ENCODE measurements at places on chromosomes 7 and 10.
A peak's percentile ranks its signal among the peaks of the same experiment; 100 is the strongest.

GRCh38 chr7:80851896-80852476 is 66.9 kb downstream of the SEMA3C start:
- DNase-seq: no peak

GRCh38 chr10:44242826-44243225 is 142.1 kb downstream of the CXCL12 start:
- no peak for DNase-seq

DNA sequence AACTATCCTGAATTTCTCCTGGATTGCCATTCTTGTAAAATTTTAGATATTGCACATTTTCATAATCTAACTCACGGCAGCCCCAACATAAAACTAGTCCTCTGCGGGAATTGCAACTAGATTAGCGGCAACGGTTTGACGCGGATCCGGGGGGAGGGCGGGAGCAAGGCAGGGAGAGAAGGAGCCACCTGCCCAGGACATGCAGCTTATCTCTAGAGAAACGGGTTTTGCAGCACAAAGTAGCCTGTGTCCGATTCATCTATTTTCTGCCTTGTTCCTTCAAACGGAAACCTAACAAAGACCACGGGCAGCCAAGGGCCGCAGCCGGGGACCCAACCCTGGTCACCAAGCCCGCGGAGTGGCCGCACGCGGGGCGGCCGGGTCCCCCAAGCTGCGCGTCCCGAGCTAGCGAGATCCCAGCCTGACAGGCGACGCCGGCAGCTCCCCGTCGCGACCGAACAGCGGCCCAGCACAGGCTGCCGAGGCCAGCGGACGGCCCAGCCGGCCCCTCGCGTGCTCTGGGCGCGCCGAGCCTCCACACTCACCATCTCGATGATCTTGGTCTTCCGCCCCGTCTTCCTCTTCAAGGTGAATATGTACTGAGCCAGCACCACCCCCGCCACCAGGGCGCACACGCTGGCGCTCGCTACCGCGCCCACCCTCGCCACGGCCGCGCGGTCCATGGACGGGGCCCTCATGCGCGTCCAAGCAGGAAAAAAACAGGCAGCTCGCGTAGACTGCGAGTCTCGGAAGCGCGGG is at the start of gene NT5C3A:
Gene NT5C3A, minus strand, starts transcription at position 754 of the 759 bp plus-strand sequence. Its CDS starts 71 bp downstream, at position 683.
- no peak for DNase-seq

DNA sequence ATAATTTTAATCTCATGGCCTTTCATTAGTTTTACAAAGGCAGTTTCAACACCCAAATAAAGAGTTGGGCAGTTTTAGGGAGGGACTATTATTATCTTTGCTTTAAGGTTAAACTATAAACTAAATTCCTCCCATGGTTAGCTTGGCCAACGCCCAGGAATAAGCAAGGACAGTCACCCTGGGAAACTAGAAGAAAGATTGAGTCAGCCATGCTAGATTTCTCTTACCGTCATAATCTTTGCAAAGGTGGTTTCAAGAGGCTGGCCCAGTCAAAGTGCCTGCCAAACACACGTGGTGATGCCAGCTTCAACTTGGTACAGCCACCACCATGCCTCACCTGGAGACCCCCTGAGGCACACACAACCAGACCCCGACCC is 317.4 kb upstream of the SP8 start:
- DNase-seq: no peak

DNA sequence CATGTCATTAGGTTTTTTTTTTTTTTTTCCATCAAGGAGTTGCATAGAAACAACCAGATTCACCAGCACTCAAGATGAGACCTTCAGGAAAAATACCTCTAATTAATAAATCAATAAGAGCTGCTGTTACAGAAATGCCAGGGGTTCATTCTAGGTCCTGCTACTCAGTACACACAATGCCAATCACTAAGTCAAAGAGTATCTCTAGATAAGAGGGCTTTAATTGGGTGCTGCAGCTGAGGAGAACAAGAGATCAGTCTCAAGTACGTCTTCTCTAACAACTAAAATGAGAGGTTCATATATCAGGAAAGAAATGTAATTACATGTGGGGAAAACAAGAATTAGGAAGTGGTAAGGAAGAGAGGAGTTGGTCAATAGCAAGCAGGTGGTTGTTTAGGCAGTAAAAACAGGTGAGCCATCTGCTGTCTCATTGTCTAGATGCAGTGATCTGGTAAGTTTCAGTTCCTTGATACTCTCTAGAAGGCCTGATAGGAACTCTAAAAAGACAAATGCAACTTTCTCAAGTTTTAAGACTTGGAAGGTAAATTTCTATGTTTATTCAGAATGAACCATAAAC is 272.9 kb upstream of the ZWINT start:
- no peak for DNase-seq

DNA sequence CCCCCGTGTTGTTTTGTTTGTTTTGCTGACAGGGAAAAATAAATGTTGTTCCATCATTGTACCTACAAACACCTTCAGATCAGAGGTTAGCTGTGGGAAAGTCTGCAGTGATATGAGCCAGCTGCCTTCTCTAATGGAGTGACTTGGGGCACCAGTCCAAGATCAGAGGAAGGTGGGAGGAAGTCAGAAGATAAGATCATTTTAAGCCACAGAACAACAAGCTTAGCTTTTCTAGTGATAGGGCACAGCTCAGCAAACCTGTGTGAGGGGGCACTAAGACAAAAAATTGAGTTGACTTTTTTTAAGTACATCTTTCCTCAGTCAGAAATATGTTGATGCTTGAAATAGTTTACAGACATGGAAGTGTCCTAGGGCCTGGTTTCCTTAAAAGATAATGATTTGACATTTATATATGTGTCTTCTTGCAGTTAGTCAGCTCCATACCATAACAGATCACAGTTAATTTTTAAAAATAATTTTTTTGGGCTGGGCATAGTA is 240.3 kb upstream of the KAT6B start:
- DNase-seq: no peak

DNA sequence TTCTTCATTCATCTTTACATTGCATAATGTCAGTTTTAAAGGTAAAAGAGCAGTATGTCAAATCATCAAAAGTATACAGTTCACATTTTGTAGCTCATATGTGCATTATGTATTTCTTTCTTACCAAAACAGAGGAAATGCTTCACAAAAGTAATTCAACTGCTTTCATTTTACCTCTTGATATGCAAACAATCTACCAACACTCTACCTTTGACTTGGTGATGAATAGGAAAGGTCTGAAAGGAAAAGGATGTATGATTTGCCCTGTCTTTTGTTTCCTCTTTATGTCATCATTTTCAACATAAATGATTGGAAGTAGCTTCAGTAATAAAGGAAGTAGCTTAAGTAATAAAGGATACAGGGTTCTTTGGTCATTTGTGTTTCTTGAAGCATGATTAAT is 846.7 kb downstream of the NXPH1 start:
- DNase-seq: no peak

- no peak for DNase-seq
Measured at GRCh38 chr10:105973902-105974301, 1190.6 kb downstream of the SORCS1 start.

DNA sequence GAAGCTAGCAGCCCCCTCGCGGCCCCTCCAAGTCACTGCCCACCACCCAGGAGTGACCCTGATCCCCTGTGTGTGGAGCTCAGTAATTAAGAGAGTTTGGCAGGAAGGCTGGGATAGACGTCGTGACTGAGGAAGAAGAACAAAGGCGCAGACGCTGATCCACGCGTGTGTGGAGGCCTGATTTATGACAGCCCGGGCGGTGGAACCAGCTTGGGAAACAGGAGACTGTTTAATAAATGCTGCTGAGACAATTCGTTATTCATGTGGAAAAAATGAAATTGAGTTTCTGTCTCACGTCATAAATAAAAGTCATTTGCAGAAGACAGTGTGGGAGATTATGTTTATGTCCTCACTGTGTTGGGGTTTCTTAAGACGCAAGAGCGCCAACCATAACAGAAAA is 130.8 kb downstream of the ELFN1 start:
- no peak for DNase-seq

DNA sequence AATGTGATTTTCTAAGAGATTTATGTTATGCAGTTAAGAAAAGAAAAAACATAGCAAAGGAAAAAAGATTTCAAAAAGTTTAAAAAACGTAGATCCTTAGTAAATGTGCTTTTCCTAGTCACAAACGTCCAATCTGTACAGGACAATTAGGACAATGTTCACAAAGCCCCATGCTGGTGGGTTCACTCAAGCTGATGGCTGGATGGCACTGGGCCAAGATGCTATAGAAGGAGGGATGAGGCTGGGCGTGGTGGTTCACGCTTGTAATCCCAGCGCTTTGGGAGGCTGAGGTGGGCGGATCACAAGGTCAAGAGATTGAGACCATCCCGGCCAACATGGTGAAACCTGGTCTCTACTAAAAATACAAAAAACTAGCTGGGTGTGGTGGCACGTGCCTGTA is 22.1 kb downstream of the SVIL start:
- no peak for DNase-seq

- no peak for DNase-seq
Measured at GRCh38 chr10:104351061-104351702, 2.5 kb upstream of the CFAP58 start.

DNA sequence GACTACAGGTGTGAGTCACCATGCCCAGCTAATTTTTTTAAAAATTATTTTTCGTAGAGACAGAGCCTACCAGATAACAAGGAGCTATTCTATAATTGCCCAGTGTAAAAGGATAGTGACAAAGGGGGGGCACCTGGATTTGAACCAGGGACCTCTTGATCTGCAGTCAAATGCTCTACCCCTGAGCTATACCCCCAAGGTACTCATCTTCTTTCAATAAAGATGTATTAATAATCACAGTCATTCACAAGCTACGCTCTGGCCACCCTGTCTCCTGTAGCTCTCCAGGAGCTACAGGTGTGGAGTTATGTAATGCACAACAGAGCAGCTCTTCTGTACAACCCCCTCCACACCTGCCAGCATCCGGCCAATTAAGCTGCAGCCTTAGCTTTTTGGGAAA is 83.5 kb downstream of the ZNF777 start:
- DNase-seq: no peak

DNA sequence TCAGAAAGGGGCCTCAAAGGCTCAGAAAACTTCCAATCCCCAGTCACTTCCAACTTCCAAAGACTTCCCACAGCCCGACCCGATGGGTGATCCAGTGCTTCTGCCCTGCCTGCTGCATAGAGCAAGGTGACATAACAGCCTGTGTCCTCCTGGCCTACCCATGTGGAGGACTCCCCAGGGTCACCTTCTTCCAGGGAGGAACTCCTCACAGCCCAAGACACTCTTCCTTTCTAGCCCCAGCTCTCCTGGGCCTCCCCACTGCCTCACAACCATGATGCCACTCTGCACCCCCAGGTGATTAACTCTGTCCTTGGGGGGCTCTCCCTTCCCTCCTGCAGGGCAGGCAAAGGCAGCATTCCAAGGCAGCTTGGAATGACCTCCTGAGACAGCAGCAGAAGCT is 158.4 kb upstream of the PDE1C start:
- DNase-seq: peak; percentile 26

DNA sequence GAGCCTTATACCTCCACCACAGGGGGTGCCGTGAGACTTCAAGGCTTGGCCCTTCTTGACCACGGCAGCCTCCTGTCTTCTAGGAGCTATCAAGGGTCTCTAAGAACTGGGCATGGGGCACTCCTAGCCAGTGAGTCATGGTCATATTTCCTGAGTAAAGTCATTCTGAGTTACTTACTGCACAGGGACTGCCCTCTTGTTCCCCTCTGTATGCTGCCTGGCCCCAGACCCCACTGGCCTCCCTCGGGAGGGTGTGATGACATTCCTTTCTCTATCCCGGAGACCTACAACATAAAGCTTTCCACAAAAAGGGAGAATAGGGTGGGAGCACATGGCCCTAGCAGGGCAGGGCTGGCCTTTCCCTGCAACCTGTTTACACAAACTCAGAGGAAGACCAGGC is 21.4 kb downstream of the DPCD start:
- no peak for DNase-seq

DNA sequence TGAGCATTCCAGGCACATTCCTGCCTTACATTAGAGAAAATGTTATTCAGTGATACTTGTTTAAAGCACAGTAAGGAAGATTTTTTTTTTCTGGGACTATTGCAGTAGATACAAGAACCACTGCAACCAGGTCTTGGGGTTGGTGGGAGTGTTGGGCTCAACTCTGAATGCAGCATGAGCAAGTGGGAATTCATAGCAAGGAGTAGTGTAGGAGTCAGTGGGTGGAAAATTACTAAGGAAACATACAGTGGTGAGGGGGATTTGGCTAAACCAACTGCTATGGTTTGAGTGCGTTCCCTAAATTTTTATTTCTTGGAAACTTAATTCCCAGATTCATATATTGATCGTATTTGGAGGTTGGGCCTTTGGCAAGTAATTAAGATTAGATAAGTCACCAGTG is 22.4 kb downstream of the WAC start:
- DNase-seq: no peak

- peak; percentile 14 for DNase-seq
Measured at GRCh38 chr7:26117142-26117807, 34.7 kb upstream of the NFE2L3 start.

DNA sequence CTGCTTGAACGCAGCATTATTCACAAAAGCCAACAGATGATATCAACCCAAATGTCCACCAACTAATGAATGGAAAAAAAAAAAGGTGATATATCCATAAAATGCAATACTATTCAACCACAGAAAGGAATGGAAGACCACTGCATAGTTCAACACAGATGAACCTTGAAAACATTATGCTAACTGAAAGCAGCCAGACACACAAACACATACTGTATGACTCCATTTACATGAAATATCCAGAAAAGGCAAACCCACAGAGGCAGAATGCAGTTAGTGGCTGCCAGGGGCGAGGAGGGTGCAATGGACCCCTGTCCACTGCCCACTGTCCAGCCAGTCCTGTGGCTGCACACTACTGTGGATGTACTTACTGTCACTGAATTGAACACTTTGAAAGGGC is 36.6 kb downstream of the KIAA1549 start:
- DNase-seq: no peak

- DNase-seq: no peak
Measured at GRCh38 chr7:22460363-22460988, 39.5 kb downstream of the STEAP1B start.

GRCh38 chr7:50703654-50704053 is 79.0 kb downstream of the GRB10 start:
- no peak for DNase-seq

DNA sequence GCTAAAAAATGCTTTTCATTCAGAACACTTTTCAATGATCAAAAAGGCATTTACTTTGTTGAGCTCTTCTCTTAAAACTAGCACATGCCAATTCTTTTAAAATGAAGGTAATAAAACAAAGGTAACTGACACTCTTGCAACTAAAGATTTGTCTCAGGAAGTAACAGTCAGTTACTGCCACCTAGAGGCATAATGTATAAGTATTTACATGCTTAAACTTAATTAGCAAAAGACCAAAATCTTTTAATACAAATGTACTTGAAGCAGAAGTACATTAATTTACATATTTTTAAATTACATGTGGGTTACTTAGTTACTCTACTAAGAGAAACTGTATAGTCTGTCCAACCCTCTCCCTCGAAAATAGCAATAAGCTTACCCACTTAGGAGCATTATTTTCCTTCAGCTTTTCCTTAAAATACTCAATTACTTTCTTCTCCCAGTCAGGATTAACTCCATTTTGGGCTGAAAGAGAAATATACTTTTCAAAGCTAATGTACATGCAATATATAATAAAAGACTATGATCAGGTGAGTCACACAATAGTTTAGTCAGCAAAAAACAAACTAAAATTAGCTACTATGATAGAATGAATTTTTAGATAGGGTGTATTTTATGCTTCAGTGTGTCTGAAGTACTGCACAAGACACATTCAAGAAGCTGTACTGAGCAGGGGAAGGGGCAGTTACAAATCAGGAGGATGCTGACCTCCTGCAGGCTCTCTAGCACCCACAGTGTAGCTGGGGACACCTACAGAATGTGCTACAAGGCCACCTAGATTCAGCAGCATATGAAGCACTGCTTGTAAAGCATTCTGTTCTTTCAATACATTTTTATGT is 13.0 kb downstream of the MCMBP start:
- no peak for DNase-seq
